Glutamatergic neuron (in vitro differentiated cells): ENCODE measurements at places on chromosomes 7 and 10.

DNA sequence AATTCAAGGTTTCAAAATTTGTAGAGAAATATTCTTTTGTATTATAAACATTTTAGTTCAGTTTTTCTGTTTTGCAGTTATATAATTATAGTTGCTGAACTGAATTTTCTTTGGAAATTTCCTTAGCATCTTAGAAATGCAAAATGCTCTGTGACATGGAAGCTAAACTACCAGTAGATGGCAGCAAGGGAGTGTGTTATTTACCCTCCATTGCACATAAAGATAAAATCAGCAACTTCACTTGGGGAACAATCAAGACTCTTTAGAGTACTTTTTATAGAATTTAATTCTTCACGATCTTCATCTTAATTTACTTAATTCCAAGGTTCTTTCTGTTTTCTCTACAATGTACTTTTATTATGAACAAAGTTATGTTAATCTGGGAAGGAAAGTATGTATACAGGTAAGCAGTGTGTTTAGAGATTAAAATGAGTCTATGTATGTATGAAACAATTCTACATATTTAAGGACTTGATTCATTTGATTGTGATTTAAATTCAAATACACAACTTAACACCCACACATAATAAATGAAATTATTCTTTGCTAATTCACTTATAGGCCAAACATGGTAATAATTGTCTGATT lies 404.2 kb downstream of the THSD7A start:
- no peak for DNase-seq

DNA sequence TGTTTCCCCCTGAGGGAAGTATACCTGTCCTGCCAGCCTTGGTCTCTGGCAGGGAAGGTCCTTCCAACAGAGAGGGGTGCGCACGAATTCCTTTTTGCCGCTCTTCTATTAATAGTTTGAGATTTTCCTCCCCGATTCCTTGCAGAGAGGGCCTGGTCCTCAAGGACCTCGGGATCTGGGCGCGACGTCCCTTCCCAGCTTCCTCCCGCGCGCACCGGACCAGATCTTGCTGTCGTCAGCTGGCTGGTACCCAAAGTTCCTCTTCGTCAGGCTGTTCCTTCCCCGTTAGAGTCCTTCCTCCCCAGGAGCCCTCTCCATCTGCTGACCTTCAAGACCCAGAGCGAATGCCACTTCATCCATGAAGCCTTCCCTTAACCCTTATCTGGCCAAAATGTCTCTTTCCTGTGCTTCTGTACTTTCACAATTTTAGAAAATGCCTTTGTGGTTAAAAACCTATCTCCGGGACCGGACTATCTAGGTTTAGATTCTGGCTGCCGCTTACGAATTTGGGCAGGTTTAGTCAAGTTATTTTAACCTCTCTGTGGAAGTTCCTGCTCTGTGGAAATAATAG lies 851 bp upstream of the GOT1 start:
- DNase-seq = peak; percentile 45

DNA sequence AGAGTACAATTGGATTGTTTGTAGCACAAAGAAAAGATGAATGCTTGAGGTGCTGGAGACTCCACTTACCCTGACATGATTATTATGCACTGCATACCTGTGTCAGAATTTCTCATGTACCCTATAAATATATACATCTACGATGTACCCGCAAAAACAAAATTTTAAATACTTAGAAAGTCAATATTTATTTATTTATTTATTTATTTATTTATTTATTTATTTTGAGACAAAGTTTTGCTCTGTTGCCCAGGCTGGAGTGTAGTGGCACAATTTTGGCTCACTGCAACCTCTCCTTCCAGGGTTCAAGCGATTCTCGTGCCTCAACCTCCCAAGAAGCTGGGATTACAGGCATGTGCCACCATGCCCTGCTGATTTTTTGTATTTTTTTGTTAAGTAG lies 35.1 kb upstream of the EBF3 start:
- no peak for DNase-seq

- DNase-seq = peak; percentile 44
These were observed 24.0 kb upstream of the RNF32 start for GRCh38 chr7:156616269-156617202.

GRCh38 chr10:30476511-30477155 lies 42.6 kb downstream of the MAP3K8 start:
- no peak for DNase-seq

GRCh38 chr10:111039522-111039921 lies 37.3 kb upstream of the ADRA2A start:
- DNase-seq = no peak

DNA sequence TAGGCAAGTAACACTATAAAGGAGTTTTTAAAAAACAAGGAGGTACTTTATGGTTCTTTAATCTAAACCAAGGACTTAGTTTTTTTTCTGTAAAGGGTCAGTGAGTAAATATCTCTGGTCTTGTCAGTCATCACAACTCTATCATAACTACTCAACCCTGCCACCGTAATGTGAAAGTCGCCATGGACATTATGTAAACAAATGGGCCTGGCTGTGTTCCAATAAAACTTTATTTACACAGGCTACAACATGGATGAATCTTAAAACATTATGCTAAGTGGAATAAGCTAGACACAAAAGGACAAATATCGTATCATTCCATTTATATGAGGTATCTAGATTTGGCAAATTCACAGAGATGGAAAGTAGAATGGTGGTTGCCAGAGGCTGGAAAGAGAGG lies 60.8 kb upstream of the SP4 start:
- DNase-seq = no peak

GRCh38 chr7:66735850-66736249 lies 4.7 kb upstream of the RABGEF1 start:
- no peak for DNase-seq

- DNase-seq = no peak
These were observed 111.6 kb upstream of the KLF14 start for GRCh38 chr7:130845581-130846085.

DNA sequence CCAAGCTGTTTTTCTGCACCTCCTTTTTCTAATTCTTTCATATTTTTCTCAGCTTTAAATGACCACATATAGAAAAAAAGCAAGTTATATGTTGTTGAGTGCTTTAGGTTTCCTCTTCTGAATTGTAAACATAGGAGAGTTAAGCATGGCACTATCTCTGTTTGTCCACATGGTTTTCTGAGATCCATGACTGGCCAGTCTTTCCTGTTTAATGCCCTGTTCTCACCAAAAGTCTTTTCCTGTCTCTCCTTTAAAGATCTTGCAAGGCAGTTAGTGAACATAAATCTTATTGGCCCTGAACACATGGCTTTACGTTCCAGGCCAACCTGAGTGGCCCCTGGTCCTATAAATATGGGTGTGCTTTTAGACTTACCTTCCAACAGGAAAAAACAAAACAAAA lies 19.4 kb downstream of the TRPV5 start:
- no peak for DNase-seq

DNA sequence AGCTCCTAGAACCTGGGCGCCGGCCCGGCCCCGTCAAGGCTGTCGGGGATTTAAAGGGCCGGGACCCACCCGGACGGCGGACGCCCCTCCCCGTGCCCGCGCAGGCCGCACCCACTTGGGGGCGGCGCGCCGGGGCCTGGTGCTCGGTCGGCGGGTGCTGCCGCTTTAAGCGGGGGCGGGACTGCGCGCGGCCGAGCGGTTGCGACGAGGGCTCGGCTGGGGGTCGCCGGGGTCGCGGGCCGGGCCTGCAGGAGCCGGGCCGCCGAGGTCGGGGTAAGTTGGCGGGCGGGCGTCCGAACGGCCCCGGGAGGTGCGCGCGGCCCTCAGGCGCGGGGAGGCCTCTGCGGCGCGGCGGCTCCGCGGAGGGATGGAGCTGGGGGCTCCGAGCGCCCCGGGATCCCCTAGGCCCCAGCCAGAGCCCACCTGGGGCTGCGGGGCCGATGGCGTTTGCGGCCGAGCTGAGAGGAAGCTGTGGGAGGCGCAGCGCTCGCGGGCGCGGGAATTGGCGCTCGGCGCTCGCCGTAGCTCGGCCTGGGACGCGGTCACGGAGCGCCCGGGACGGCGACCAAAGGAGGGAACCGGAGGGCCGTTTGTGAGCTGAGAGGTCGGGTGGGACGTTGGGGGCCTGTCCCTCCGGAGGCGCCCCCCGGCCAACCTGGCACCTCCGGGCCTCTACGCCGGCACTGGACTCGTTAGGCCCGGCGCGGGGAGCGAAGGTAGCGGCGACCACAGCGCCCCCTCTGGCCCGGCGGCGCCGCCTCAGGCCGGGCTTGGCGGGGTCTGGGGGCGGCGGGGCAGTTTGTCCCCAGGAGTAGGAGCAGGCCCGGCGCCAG lies at the start of gene TRRAP:
Gene TRRAP, plus strand, starts transcription at position 168 of the 833 bp plus-strand sequence. CDS start 2,619 bp downstream, outside the sequence.
- DNase-seq = peak; percentile 84

DNA sequence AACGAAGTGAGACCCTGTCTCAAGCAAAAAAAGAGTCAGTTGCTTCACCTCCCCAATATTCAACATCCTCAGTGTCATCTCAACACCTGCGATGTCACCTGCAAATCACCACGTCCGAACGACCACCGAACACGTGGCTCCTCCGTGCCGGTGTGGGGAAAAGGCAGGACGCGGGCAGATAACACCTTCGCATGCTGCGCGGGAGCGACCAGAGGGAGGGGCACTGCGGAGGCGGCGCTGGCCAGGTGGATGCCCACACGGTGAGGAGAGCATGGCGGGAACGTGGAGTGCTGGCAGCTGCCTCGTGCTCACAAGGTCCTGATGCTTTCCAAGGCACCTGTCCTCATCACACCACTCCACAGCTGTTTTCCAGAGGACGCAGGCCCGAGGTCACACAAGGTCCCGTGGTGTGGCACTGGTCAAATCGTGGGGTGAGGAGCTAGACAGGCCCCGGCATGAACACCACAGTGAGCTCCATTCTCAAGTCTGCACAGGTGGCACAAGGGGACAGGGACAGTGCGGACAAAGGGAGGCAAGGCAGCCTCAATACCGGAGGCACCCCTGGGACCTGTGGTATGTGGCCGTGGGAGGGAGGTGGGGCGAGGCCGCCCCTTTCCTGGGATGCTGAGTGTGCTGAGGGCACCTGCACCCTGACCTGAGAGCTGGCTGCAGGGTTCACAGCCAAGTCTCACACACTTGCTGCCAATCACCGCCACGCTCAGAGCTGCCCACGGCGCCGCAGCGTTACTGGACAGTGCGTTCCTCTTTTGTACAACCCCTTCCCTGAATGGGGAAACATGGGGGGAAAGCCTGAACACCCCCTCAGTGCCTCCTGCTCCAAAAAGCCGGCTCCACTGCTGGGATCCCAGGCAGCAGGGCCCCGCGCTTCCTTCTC lies 13.0 kb downstream of the TUBGCP2 start:
- no peak for DNase-seq

DNA sequence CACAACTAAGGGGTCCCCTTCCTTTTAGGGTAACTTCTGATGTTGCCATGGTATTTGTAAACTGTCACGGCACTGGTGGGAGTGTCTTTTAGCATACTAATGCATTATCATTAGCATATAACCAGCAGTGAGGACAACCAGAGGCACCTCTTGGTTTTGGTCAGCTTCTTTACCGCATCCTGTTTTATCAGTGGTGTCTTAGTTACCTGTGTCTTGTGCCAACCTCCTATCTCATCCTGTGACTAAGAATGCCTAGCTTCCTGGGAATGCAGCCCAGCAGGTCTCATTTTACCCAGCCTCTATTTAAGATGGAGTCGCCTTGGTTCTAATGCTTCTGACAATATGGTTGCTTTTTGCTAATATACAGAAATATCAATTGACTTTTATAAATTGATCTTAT lies 54.9 kb downstream of the AHCYL2 start:
- DNase-seq = no peak

DNA sequence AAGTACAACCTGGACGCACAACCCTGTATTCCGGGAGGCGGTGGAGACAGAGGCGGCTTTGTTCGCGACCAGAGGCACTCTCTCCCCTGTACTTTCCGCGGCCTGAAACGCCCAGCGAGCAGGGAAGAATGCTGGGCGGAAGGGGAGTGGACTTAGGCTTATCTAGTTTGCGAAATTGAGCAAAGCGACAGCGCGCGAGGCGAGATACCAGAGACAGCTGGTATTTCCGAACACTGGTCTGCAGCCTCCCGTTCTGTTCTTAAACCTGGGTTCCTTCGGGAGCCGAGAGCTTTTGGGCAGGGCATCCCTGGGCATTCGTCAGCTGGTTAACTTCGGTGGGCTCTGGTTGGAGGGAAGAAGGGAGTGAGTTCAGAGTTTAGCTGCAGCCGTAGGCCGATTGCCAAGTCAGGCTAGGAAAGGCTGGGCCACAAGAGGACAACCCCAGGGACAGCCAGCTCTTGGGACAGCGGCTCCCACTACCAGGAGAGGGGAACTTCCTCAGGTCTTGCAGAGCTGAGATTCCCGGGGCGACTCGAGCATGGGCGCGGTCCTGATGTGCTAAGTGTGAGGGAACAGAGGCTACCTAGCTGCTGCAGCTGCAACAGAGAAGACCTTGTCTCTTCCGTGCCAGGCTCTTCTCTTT lies 3.9 kb downstream of the HMX3 start:
- DNase-seq = no peak
